NCI-H524 treated with DMSO at 0.1 percent for 48 hours (cell line): ENCODE measurements at places on chromosomes 3 and 15.

DNA sequence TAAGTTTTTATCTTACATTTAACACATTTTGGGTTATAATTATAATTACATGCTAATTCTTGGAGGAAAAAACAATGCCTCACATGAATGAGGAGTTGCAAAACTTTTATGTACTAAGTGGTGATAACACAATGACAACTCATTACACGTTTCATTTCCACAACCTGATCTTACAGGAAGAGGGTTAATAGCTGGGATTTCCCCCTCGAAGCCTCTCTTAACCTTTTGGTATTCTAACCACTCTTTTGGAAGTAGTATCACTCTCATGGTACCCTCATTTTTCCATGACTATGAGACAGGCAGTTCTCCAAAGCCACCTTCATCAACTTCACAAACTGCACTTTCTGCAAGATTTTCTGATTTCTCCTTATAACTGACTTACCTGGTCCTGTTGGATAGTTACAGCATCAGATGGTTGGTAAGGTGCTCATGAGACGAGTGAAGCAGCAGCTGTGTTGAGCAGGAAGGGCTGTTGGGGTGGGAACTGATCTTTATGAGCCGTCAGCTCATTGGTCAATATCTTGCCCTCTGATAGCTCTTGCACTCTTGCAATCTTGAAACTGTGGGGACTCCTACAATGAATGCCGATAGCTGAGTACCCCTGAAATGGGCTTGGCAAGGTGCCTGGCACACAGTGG, 41.6 kb downstream of the ACAN start:
- no peak for DNase-seq

DNA sequence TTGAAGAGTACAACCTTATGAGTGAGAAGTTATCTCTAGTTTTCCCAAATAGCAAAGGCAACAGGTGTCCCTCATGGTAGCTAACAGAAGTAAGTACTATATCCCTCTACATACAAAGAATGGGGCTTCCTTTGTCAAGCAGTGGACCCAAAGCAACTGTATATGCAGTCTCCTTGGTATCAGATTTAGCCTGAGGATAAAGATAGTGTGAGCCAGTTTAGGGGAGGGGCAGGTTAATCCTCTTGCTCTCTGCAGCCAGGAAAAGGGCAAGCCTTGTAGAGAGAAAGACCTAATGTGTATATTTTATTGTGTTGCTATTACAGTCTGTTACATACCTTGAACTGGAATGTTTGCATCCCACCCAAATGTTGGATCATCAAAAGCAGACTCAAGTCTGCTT, 117.9 kb upstream of the COL8A1 start:
- DNase-seq, result no peak

DNA sequence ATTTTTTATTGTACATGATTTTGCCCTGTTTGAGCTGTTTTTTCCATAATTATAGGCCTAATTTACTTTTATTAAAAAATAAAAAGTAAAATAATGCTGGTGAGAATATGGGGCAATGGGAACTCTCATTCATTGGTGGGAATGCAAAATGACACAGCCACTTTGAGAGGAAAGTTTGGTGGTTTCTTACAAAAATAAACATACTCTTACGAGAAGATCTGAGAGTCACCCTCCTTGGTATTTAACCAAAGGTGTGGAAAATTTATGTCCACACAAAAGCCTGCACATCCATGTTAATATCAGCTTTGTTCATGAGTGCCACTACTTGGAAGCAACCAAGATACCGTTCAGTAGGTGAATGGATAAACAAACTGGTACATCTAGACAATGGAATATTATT, 9.8 kb downstream of the MUC13 start:
- DNase-seq, result no peak

GRCh38 chr3:197874064-197874463, 75.9 kb upstream of the RPL35A start:
- no peak for DNase-seq

GRCh38 chr3:23038471-23038870, 164.7 kb upstream of the UBE2E2 start:
- DNase-seq, result no peak

DNA sequence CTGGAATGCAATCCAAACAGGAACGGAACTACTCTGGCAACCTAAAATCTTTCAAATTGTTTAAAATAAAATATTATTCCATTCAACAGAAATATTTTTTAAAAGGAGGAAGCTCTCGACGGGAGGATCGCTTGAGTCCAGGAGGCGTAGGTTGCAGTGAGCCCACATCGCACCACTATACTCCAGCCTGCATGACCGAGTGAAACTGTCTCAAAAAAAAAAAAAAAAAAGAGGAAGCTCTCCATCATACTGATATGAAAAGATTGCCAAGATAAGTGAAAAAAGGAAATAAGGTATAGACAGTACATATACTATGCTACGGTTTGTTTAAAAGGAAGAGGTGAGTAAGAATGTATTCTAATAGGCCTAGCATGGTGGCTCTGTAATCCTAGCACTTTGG, 3.6 kb downstream of the RAD18 start:
- no peak for DNase-seq

GRCh38 chr15:85515212-85515611, 134.8 kb downstream of the AKAP13 start:
- DNase-seq, result no peak

DNA sequence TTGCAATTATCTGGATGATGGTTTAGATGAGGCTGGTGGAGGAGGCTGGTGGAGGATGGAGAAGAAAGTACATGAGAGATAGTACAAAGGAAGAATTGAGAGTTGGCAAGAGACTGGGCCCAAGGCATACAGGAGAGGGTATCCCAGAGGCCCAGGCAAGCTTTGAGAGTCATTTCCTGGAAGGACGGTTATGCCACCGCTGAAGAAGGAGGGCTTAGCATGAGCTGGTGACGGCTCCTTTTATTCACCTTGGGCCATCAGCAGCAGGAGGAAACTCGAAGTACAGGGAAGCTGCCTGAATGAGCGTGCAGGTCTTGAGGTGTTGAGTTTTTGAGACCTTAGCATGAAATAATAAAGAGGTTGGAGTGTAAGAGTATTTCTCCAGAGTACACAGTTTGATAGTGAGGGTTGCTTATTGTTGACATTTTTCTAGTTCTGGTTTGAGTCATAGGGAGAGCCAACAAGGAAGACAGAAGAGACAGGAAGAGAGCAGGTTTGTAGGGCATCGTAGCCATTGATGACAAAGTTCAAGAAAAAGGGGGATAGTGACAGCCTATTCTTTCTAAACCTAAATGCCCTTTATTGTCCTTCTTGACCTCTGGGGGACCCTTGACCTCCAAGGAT, 13.8 kb downstream of the THSD4 start:
- DNase-seq, result no peak

DNA sequence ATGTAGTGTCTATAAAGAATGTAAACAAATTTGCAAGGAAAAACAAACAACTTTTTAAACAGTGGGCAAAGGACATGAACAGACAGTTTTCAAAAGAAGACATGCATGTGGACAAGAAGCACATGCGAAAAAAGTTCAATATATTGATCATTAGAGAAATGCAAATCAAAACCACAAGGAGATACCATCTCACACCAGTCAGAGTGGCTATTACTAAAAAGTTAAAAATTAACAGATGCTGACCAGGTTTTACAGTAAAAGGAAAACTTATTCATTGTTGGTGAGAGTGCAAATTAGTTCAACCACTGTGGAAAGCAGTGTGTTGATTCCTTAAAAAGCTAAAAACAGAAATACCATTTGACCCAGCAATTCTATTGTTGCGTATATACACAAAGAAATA, 47.1 kb upstream of the LSAMP start:
- DNase-seq, result no peak

DNA sequence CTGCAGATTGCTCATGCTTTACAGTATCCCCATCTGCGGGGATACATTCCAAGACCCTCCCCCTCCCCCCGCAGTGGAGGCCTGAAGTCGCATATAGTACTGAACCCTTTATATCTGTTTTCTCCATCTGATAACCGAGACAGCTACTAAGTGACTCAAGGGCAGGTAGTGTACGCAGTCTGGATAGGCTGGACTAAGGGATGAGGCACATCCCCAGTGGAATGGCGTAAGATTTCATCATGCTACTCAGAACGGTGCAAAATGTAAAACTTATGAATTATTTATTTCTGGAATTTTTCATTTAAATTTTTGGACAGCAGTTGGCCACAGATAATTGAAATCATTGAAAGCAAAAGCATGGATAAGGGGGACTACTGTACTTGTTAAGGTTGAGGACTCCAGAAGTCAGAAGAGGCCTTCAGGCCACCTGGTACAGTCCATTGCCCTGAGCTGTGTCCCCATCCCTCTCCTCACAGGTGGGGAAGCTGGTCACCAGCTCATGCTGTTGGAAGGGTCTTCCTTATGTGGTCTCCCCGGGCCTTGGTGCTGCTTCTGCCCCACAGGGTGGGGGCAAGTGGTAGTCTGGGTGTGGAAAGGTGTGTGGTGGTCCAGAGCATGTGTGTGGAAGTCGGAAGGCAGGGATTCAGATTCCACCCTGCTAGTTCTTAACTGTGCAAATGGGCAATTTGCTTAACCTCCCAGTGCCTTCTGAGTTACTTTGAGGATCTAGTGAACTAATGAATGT, 72.0 kb downstream of the HCN4 start:
- DNase-seq, result no peak

- no peak for DNase-seq
Observed at GRCh38 chr15:58287891-58288290, 143.9 kb upstream of the LIPC start.

DNA sequence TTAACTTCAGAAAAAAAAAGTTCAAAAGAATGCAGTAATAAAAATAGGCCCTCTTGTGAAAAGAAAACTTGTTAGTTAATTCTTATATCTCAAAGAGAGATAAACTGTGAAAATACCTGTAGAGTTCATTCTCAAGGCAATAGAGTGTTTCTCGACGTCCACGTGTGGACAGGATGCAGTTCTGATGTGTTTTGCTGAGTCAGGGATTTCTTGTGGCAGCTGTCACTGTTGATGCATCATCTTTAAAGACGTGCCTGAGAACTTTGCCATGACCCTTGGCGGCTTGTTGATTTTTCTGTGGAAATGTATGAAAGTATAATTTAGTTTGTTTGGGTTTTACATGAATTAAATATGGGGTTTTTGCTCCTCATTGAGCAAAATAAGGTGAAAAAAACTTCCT, 702.2 kb downstream of the NLGN1 start:
- no peak for DNase-seq

- no peak for DNase-seq
Observed at GRCh38 chr3:154152741-154153140, 31.6 kb downstream of the ARHGEF26 start.

DNA sequence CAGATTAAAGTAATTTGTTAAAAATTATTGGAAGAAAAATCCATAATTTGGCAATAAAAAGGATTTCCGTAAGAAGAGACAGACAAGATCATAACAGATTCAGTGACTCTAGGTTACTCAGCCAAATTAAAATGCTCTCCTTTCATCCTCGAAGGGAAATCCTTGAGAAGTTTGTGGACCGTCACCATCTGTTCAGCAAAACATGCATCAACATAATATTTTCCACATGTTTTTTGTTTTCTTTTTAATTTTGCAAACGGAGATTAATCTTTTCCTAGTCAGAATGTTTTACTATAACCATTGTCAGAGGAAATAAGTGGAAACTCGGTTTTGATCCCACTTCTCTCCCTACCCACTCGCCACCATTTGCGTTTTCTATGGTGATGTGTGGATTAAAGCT, 128.3 kb downstream of the TMCO5A start:
- DNase-seq, result no peak

- peak; percentile 97 for DNase-seq
Observed at GRCh38 chr3:179949412-179949811, 87.3 kb downstream of the PEX5L start.

- no peak for DNase-seq
Observed at GRCh38 chr3:146279013-146279412, 28.1 kb upstream of the PLSCR4 start.

- no peak for DNase-seq
Observed at GRCh38 chr3:174951034-174951433, 91.9 kb downstream of the NAALADL2 start.

GRCh38 chr3:56410576-56410975, 57.7 kb downstream of the ERC2 start:
- no peak for DNase-seq

- DNase-seq, result no peak
Observed at GRCh38 chr15:47688573-47689086, 28.7 kb upstream of the SEMA6D start.

DNA sequence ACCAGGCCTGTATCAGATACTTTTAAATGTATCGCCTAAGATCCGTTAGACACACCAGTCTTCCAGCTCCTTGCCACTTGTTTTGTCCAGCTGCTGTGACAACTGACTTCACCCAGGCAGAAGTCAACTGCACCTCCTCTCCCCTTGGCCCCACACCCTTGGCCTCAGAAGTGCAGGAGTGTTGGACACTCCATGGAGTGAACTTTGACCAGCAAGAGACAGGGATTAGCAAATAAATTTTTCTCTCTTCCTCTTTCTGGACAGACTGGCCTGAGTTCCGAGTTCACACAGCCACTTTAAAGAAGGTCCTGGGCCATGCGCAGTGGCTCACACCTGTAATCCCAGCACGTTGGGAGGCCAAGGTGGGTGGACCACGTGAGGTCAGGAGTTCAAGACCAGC, 2.9 kb upstream of the CLN6 start:
- no peak for DNase-seq

DNA sequence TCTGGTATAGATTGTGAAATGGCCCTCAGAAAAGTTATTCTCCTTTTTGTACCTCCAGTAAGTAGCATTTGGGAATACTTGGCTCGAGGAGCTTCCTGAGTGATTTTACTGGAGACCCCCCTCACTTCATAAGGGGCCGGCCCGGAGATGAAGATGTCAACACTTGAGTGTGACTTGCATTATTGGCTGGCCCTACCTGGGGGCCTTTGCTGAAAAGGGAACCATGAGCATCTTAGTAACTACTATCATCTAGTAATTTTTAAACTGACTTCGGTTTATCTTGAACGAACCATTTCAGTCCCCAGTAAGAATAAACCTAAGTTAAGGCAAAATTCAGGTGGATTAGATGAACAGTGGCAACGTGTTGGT, 1.3 kb downstream of the FAIM start:
- DNase-seq, result no peak
